ENCODE measurements at places on chromosomes 1 and 21.

GRCh38 chr21:15121655-15122120 lies 56.9 kb upstream of the NRIP1 start:
- no peak for DNase-seq

GRCh38 chr1:76010802-76011201 lies 63.7 kb upstream of the ST6GALNAC3 start:
- DNase-seq: no peak

- no peak for DNase-seq
Observed at GRCh38 chr1:26317612-26318337, at the start of gene CD52. Gene CD52 (plus strand): TSS chr1:26317958. CDS start chr1:26318018, 60 bp downstream.

- no peak for DNase-seq
Observed at GRCh38 chr1:208171616-208172422, 72.4 kb downstream of the PLXNA2 start.

- DNase-seq: no peak
Observed at GRCh38 chr21:32248571-32249461, 30.0 kb downstream of the MIS18A start.

DNA sequence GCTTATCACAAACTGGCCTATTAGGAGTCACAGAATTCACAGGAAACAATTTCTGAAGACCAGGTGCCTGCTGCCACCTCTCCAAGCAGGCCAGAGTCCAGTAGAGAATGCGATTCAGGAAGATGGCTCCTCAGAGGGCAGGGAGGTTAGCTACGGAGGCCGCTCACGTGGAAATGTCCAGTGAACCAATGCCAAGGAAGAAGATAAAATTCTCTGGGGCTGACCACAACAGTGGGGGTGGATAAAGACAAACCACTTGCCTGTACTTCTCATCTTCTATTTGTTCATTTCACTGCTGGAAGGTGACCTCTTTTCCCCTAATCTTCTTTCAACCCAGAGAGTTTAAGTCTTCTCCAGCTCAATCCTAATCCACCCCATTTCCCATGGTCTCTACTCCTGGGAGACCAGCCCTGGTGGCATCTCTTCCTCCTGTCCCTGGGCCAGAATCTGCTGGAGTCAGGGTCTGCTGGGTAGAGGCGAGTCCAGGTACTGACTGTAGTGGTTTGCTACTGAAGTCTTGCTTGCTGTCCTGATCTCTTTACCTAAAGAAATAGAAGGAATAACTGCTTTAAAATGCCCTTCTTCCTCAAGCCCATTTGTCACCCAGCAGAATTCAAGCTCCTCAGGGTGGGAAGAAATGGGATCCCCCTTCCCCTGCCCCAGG lies 3.2 kb downstream of the PSRC1 start:
- no peak for DNase-seq

DNA sequence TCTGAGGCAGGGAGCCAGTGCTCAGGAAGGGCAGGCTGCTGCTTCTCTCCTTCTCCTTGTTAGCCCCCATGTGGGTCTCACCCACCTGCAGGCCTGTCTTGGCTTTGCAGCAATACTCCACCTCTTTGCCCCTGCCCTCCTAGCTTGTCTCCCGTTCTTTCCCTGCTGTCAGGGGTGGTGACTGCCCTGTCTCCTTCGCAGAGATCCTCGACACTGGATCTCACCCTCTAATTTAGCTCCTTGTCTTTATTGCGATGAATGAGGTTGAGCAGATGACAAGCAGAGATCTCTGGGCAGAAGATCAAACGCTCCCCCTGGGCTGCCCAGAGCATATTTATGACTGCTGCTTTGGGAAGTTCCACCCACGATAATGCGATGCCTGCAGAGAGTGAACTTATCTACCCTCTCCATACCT lies 199.2 kb downstream of the ROR1 start:
- no peak for DNase-seq

Data from substantia nigra (tissue), 51 donors.